ENCODE measurements at places on chromosomes 1 and 21. TPM values are rescaled to one million over a fixed set of nuclear protein-coding genes. Genes with fewer than 3 reads are reported as not detected.
A peak's percentile ranks its signal among the peaks of the same experiment; 100 is the strongest.

DNA sequence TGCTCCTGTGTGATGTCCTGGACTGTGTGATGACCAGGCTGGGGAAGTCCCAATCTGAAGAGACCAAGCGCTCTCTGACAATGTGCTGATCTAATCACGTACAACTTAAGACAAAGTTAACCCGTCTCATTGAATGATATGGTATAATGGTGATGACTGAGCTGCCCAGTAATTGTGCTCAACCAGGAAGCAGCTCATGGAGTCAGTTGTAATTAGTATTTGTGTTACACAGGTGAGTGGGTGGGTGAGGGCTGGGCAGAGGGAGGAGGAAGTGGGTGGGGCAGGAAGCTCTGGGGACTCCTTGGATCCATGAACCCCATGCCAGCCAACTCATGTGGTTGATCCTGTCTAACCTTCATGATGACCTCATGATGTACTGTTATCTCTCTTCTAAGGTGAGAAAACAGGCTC is 8.7 kb upstream of the ECE1 start:
- no peak for DNase-seq

GRCh38 chr1:22139817-22140216 is 3.1 kb downstream of the WNT4 start:
- DNase-seq: no peak

DNA sequence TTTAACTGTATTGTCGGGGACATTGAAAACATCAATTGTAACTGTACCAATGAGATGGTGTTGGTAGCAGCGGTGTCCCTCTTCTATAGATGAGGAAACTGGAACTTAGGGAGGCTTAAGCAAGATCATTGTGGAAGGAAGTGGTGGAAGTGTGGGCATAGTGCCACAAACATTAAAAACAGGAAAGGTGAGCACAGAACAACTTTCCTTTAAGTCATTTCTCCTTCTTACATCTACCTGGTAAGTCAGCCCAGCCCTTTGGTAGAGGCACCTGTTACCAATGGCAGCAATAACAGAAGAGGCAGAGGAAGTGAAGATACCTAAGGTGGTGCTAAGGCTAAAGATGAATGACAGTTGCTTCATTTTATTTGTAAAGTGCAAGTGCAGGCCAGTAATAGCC is 12.0 kb upstream of the CTSS start:
- DNase-seq: no peak

DNA sequence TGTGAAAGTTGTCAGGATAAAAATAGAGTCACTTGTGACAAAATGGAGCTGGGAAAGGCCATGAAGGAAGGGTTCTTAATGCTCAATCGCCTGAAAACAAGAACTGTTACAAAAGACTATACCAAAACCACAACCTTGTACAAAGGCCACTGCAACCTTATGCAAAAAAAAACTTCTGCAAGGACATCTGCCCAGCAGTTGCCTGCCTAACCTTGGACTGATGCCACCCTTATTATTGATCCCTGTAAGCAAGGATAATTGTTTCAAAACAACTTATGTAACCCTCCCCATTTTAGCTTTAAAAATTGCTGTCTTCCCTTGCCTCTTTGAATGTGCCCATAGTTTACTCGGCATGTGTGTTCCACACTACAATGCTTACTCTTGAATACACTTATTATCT is 5.7 kb downstream of the ALG14 start:
- DNase-seq: no peak

GRCh38 chr21:33403128-33403785 is at the start of gene IFNGR2:
IFNGR2 (plus strand) TSS chr21:33403413; CDS start chr21:33403544, 131 bp downstream.
- peak; percentile 58 for DNase-seq

GRCh38 chr1:246971090-246971721 is 36.7 kb downstream of the ZNF695 start:
- DNase-seq: no peak

DNA sequence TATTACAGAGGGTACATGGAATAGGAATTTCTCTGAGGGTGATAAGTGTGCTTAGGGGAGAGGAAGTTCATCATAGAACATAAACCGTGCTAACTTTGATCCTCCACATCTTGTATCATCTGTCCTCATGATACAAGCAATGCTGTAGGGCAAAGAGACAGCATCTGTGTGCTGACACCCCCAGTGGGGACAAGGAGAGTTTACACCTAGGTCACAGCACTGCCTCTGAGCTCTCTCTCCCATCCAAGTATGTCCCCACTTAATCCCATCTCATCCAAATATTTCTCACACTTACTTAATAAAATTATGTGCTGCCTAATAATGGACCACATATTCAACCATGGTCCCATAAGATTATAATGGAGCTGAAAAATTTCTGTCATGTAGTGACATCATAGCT is 4.3 kb upstream of the TEDDM1 start:
- DNase-seq: no peak

GRCh38 chr1:200184196-200184595 is 156.7 kb downstream of the NR5A2 start:
- no peak for DNase-seq

- no peak for DNase-seq
These were observed 21.6 kb upstream of the TRABD2B start for GRCh38 chr1:48018799-48019198.

- DNase-seq: no peak
These were observed 105.9 kb upstream of the SLC45A1 start for GRCh38 chr1:8211883-8212579.

GRCh38 chr1:20885121-20885520 is 98.0 kb upstream of the HP1BP3 start:
- DNase-seq: no peak

The EDN2 gene
- not detected for polyA plus RNA-seq

The GPX7 gene
- 26.5 TPM for polyA plus RNA-seq

The MYBPH gene
- not detected for polyA plus RNA-seq
